ENCODE measurements at places on chromosomes 5 and 9.

DNA sequence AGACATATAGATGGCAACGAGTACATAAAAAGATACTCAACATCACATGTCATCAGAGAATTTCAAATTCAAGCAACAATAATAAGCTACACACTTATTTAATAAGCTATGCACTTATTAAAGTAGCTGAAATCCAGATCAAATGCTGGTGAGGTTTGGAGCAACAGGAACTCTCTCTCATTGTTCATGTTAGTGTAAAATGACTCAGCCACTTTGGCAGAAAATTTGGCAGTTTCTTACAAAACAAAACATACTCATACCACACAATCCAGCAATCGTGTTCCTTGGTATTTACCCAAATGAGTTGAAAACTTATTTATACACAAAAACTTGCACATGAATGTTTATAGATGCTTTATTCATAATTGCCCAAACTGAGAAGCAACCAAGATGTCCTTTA is 131.5 kb upstream of the NFIL3 start:
- DNase-seq = peak; percentile 29

DNA sequence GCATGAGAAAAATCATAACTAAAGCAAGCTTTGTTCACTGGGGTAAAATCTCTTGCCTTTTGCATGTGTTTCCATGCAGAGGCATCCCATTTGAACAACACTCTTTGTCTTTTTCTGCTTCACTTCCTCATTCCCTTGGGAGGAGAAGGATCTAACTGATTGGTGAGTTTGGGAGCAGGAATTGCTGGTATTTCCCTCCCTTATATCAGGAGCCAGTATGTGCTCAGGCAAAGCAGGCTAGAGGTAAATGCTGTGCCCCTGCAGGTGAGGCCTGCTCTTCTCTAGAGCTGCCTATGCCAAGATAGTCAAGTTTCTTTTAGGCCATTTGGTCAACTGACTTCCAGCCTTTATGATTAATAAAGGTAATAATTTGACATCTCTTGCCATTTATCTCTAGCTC is 179.9 kb downstream of the COX7C start:
- DNase-seq = peak; percentile 2

- DNase-seq = no peak
These were observed 30.3 kb upstream of the PURA start for GRCh38 chr5:140083650-140084049.

- DNase-seq = no peak
These were observed 15.2 kb downstream of the EXD3 start for GRCh38 chr9:137407590-137408300.

- no peak for DNase-seq
These were observed 129.7 kb upstream of the MAP3K1 start for GRCh38 chr5:56685503-56686217.

GRCh38 chr5:129172580-129172979 is 78.0 kb downstream of the ISOC1 start:
- peak; percentile 24 for DNase-seq

DNA sequence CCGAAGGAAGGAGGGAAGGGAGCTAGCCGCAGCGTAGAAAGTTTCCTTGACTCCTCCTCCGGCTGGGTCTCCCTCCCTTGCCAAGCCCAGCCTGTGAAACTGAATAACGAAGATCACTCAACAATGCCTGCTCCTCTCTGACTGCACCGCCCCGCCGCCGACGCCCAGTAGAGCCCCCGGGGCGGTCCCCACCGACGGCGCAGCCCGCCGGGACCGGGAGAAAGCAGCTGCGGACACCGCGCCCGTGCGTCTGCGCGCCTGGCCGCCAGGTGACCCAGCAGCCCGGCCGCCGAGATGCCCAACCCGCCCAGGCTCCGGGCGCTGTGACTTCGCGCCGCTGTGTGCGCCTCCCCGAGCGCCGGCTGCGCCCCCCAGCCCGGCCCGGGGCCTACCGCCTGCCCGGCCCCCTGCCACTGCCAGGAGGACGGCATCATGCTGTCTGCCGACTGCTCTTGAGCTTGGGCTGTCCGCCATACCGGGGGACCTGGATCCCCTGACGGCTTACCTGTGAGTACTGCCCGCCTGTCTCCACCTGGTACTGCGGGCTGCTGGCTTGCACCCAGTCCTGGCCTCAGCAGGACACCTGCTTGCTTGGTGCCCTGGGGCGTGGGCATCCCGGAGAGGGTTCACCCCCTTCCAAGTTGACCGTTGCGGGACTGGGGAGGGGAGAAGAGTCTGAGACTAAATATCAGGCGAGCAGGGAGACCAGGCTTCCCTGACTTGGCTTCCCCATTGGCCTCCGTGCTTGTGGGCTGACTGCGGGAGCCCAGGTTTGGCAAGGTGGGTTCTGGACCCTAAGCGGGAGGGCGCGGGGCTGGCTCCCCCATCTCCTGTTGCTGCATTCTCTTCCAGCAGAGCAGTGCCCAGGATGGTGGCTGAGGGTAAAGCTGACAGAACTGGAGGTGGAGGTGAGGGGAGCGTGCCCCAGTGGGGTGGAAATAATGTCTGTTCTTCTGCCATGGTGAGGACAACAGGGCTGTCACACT is 26.2 kb upstream of the SPTLC1 start:
- peak; percentile 76 for DNase-seq

- no peak for DNase-seq
These were observed 92.1 kb downstream of the TLE4 start for GRCh38 chr9:79663878-79664277.

- DNase-seq = no peak
These were observed 433.7 kb upstream of the ACO1 start for GRCh38 chr9:31950756-31951155.

DNA sequence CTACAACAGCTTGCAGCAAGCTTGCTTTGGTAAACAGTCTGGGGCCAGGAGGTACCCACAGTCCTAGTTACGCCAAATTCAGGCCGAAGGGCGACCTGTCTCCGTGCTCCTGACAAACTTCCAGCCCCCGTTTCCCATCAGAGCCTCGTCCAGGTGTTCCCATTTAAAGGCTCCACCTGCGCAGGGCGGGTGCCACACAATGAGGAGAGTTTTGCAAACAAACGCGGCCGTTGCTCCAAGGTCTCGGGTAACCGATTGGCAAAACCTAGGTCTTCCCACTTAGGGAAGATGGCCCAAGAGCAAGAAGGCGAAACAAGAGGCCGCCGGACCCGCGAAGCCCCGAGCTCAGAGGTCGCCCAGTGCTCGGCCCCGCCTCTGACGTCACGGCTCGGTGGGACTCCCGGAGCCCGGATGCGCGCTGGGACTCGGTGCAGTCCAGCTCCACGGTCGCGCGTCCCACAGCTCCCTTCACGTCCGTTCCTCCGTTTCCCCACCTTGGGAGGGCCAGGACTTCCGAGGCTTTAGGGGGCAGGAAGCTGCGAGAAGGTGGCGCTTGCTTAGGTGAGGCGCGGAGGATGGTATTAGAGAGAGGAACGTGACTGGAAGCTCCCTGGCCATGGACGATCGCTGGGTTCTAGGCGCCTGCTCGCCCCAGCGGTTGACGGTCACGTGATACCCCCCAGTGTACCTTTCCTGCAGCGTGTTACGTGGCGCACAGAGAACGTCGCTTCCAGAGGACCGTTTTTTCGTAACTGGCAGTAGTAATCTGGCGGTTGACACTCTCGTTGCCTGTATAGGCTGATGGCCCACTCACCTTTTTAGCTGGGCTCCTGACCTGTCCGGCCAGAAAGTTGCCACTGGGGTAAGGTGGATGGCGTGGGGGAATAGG is 41.8 kb upstream of the KDM4C start:
- peak; percentile 33 for DNase-seq
